AG09309 (cell line): ENCODE measurements at places on chromosomes 2 and 18.
A peak's percentile ranks its signal among the peaks of the same experiment; 100 is the strongest.

DNA sequence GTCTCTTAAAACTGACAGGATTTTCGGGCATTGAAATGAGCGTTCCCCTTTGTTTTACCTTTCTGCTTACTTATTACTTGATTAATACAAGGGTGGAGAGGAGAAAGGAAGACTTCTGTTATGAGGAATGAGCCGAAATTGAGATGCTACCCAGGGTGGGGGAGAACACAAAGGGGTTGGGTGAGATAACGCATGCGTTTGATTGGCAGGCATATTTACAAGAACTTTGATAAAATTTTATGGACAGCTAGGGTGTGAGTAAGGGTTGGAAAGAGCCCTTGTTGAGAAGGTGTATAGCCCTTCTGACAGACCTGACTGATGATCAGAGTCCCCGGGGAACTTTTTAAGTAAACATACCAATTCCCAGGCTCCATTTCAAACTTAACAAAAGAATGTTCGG lies 1.8 kb downstream of the RNF138 start:
- no peak for DNase-seq

DNA sequence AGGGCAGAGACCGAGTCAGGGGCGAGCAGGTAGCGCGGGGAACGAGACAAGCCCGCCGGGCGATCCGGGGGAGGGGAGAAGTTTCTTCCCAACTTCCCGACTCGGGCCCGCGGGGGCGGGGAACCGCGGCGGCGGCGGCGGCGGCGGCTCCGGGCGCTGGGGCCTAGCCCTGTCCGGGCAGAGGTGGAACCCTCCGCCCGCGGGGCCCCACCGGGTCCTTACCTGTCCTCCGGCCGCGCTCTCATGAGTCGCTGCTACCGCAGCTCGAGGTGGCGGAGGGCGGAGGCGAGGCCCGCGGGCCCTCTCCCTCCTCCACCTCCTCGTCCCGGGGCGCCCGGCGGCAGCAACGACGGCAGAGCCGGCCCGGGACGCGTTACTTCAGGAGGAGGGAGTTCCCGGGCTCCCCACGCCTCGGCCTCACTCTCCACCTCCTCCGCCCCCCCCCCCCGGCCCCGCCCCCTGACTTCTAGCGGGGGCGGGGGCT lies at the start of gene YES1:
TSS of gene YES1 (minus strand) at position 351 of the 484 bp plus-strand sequence. CDS start 55,415 bp downstream, outside the sequence.
- no peak for DNase-seq

DNA sequence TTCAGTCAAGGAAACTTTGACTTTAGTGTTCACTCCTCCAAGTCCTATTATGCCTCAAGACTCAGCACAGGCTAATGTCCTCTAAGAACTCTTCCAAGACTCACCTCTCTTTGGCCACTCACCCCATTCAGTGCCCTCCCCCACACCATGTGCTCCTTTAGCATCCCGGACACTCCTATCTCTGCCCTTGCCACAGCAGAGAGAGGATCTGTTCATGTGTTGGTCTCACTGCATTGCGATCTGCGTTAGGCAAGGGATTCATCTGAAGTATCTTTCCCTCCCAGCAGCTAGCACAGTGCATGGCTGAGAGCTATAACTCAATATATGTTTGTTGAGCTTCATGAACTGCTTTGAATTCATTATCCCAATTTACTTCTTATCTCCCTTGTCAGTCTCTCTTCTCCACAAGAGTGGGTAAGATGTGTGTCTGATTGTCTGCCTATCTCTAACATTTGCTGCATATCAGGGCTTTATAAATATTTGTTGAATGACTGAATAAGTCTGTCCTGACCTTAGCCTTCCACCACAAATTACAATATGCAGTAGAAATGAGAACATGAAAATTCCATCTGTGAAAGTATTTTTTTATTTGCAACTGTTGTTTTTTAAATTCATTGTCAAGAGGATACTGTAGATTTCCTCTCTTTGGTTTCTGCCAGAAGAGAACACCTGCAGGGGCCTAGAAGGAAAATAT lies 179.9 kb upstream of the NCKAP5 start:
- DNase-seq: no peak

DNA sequence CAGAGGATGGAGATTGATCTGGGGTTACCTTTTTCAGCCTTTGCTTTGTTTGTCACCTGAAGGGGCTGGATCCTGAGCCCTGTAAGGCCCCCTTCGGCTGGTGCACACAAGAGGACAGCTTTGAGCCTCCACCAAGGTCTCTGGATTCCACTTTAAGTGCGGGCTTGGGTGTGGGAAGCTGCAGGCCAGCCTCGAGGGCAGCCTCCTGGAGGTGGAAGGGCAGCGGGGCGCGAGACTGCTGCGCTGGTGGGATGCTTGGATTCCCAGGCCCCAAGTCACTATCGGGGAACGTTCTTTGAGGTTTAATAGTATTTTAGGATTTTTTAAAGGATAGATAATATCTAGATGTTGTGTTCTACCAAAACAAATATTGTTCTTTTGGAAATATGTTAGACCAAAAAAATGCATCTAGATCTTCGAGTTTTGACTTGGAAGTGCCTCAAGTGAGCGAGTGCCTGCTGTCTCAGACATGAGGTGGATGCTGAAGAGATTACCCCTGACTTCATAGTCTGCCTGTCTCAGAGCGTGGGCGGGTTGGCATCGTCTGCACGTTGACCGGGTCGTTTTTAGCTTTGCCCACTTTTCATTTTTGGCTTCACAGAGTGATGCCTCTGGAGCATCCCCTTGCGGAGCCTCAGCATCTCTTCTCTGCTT lies 113.8 kb downstream of the AGAP1 start:
- no peak for DNase-seq

- DNase-seq: no peak
Observed at GRCh38 chr2:1766851-1767811, 22.8 kb upstream of the PXDN start.

- peak; percentile 93 for DNase-seq
Observed at GRCh38 chr2:188787021-188787657, 187.0 kb upstream of the COL3A1 start.

GRCh38 chr2:29920631-29921559 lies 491 bp downstream of the ALK start:
- no peak for DNase-seq

DNA sequence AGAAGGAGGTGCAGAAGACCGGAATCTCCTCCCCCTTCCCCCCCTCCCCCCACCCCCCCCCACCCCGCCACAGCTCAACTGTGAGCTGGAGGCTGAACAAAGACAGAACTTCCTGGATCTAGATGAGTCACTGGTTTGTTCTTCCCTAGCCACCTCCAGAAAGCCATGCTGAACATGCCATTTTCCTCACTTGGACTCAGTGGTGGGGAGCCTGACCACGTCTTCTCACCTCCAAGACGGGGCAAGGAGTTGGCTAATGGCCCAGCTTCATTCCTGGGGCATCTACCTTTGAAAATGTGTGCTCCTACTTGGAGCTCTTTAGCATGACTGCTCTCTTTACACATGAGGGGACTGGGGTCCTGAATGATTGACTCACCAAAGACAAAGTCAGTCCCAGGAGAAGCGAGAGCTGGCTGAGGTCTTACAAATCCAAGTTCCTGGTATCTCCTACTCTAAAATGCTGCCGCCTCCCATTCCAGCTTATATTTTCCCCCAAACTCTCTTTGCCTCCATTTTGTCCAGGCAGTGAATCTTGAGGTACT lies 22.6 kb upstream of the FZD5 start:
- no peak for DNase-seq

DNA sequence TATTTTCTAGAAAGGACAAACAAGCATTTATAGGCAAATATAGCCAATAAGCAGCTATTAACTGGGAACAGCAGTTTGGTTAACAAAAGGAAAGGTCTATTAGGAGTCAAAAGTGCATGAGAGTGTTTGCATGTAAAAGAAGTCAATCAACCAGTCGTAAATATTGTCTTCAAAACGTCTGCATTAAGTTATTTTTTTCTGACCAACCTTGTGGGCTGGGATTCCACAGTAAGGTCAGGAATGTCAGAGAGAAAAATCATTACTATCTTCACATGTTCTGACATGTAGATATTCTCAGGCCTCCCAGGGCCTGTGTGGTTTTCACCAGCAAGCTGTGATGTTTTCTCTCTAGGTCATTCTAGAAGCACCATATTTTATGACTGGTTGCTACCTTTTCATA lies 922.5 kb downstream of the SUCLG1 start:
- DNase-seq: no peak

DNA sequence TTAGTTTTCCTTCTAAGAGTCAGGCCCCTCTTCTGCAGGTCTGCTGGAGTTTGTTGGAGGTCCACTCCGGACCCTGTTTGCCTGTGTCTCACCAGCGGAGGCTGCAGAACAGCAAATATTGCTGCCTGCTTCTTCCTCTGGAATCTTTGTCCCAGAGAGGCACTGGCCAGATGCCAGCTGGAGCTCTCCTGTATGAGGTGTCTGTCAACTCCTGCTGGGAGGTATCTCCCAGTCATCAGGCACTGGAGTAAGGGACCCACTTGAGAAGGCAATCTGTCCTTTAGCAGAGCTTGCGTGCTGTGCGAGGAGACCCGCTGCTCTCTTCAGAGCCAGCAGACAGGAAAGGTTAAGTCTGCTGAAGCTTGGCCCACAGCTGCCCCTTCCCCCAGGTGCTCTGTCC lies 4.8 kb downstream of the REG1B start:
- no peak for DNase-seq

DNA sequence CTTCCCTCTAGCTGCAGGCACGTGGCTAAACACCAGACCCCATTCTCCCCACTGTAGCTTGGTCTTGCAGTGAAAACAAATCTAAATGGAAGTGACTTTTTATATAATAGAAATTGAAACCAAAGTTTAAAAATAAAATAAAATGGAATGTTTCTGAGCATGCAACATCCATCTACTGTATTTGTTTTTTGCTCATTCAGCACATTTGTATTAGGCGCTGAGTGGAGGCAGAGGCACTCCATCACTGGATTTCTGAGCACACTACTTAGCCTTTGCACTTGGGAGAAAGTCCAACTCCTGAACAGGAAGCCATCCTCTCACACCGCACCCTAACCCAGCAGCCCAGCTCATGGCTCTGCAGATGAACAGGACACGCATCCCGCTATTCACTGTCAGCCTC lies 37.8 kb upstream of the POU3F3 start:
- no peak for DNase-seq

- peak; percentile 44 for DNase-seq
Observed at GRCh38 chr2:118667348-118667747, 180.1 kb downstream of the EN1 start.

DNA sequence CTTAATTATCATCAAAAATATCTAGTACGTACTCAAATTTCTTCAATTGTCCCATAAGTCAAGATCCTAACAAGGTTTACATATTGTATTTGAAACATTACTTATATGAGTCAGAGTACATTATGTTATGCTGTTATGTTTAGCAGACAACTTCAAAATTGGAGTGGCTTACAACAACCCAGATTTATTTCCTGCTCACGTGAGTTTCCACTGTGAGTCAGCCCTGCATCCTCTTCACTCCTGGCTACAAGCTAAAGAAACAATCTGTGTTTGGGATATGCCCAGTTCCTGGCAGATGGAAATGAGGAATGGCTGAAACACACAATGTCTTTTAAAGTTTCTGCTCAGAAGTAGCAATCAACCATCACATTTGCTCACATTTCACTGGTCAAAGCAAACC lies 31.5 kb upstream of the TANC1 start:
- DNase-seq: peak; percentile 43

GRCh38 chr2:217890445-217890844 lies 112.3 kb downstream of the TNS1 start:
- DNase-seq: peak; percentile 91

DNA sequence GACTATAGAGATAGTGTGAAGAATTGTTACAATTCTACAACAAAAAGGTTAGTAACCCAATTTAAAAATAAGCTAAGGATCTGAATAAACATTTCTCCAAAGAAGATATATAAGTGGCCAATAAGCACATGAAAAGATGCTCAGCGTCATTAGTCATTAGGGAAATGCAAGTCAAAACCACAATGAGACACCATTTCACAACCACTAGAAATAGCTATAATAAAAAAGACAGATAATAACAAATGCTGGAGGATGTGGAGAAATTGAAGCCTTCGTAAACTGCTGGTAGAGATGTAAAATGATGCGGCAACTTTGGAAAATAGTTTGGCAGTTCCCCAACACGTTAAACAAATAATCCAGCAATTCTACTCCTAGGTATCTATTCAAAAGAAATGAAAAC lies 366.5 kb upstream of the POU3F3 start:
- DNase-seq: no peak

DNA sequence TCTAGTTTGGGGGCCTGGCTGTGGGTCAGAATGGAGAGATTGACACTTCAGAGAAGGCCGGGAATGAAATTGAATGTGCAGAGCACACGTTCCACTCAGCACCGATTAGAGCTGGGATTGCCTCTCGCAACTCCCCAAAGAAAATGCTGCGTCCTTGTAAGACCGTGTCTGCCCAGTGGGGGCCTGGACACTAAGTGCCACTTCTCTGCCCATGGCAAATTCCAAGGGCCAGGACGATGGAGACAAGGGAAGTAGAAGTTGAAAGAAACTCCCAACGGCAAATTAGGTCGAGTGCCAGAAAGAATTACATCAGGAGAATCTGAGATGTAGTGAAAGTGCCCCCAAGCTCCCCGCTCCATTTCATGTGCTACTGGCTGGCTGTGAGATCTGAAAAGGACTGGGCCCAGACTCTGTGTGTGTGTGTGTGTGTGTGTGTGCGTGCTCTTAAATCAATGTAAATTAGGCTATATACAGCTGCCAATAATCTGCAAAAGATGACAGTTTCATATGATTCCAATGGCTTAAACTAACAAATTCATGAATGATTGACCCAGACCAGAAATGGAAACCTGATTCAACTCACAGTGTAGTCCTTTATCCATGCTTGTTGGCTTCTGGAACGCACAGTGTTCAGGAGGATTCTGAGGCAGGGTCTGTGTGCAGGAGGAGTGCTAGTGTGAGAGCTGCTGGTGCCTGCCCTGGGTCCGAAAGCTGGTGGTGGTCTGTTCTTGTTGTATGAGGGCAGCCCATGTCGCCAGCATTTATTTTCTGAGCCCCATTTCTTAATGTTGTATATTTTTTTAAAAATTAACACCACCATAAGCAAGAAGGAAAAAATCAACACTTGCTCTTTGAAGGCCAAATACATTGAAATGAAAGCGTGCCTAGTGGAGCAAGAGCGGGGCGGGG lies 234.3 kb downstream of the AGAP1 start:
- no peak for DNase-seq

DNA sequence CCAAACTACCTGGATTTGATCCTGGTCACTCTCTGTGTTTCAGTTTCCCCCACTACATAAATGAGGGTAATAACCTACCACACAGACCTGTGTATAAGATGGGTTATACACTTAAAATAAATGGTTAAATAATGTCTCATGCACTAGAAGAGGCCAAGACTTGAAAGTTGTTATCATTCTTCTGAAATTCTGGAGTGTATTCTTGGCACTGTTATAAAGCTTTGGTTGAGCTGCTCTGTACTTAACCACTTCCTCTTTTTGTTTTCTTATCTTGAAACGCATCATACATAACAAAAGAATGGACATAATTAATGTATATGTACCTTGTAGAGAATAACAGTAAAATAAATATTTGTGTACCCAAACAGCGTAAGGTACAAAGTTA lies 281.0 kb downstream of the AFF3 start:
- no peak for DNase-seq

- no peak for DNase-seq
Observed at GRCh38 chr2:200275295-200276013, 31.0 kb upstream of the SPATS2L start.

DNA sequence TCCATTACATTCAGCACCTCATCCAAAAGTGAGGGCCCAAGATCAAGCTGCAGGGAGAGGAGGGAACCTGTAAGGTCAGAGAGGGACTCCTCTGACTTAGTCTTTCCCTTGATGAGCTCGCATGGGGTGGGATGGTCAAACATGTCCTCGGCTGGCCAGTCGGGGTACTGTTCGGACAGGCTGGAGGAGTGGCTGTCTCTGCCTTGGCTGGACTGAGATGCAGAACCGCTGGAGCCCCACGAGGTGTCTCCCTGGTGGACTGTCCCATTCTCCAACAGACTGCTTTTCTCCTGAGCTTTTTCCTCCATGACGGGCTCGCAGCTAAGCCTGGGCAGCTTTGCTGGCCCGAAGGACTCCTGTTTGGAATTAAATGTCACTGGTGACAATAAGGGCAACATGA lies 25.6 kb downstream of the CDC42EP3 start:
- DNase-seq: no peak
